ENCODE measurements at places on chromosomes 5 and 9.

- DNase-seq: no peak
Measured at GRCh38 chr5:62486672-62487071, 74.1 kb downstream of the IPO11 start.

GRCh38 chr5:345404-346195 lies 24.1 kb downstream of the AHRR start:
- no peak for DNase-seq

DNA sequence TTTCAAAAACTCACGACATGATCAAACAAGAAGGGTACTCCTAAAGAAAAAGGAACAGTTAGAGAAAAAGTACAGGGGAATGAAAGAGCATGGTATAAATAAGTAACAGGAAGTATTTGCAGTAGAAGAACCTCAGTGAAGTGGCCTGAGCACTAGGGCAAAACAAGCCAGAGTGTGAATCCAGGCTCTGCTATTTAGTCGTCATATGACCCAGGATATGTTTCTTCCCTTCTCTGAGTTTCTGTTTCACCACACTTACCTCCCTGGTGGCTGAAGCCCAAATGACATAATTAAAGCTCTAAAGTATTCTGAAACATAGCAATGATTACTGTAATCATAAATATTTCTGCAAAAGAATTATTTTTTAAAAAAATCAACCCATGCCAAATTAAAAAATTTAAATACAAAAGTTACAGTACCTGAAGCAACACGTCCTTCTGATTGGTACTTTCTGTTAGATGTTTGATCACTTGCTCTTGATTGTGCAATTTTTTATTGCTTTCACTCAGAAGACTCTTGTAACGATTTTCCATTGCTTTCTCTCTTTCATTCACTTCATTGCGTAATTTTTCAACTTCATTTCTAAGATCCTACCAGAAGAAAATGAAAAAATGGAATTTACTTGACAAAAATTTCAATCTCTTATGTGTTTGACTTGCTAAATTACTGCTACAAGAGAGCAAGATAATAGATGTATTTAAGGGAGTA lies 88.9 kb downstream of the CDK5RAP2 start:
- DNase-seq: no peak

DNA sequence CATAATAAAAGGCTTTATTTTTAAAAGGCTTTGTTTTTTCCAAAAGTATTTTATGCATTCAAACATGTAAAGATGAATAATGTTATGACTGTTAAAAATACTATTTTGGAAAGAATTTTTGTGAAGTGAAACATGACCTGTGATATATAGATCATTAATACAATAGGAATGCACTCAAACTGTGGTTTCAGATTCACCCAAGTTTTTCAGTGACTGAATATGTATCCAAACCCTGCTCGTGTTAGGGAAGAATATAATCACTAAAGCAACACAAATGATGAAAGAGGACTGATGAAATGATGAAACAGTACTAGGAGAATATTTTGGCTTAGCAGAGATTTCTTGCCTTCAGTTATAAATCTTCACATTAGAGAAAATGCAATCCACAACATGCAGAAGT lies 278.0 kb downstream of the ADAMTS6 start:
- no peak for DNase-seq

- no peak for DNase-seq
Measured at GRCh38 chr5:15064396-15064795, 192.8 kb upstream of the ANKH start.

DNA sequence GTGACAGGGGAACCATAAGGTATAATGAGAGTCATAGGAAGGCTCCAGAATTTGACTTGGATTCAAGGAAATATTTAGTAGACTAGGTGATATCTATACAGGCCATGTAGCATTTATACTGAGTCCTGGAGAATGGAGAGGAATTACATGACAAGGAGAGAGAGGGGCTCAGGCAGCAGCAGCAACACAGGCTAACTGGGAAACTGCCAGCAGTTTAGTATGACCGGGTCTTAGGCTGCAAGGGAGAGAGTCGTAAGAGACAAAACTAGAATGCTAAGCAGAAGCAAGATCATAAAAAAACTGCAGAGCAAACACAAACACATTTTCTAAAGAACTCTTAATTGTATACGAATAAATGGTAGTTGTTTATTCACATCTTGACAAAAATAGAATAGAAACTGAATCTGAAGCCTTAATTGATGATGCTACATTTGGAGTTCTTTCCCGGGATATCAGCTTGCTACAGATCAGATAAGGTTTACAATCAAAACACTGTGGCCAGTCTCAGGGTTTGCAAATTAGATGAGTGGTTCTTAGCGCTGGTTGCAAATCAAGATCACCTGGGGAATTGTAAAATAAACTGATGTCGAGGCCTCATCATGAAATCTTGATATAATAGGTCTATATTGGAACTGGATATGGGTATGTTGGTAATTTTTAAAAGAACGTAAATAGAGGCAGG lies 480.0 kb upstream of the C9orf72 start:
- DNase-seq: no peak

DNA sequence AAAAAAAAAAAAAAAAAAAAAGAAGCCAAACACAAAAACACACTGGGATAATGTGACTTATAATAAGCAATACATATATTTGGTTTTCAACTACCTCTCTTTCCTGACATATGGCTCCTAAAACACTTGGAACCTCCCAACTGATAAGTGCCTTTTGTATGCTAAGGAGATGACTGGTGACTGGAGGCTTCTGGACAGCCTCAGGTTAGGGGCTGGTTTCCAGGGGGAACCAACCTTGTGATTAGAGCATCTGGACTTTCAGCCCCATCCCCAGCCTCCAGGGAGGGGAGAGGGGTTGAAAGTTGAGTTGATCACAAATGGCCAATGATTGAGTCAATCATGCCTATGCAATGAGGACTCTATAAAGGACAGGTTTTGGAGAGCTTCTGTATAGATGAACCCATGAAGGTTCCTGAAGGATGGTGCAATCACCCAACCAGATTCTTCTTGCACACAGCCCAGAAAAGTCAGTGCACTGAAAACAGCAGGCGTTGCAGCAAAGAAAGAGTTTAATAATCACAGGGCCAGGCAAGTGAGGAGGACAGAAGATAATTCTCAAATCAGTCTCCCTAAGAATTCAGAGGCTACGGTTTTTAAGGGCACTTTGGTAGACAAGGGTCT lies 276.7 kb downstream of the AUH start:
- DNase-seq: no peak

DNA sequence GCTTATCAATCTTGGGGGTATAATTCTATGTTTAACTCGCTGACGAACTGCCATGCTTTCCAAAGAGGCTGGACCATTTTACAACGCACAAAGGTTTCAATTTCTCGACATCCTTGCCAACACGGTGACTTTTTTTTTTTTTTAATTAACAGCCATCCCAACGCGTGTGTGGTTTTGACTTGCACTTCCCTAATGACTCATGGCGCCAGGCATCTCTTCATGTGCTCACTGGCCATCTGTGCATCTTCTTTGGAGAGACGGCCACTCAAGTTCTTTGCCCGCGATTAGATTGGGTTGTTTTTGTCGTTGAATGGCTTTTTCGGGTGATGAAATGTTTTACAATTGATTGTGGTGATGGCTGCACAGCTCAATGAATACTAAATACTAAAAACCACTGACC lies 12.5 kb upstream of the CARD9 start:
- DNase-seq: no peak

DNA sequence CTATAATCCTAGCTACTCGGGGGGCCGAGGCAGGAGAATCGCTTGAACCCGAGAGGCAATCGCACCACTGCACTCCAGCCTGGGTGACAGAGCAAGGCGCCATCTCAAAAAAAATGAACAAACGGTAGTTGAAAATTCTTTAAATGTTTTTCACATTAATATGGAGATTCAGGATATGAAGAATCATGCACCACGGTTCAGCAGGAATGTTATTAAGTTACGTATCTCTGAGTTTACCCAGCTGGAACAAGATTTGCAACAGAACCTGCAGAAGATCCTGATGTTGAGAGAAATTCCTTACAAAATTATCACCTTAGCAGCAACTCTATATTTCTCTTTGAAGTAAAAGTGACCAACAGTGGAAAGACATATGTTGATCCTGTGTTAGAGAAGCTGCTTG lies 10.0 kb downstream of the PCDHGA12 start:
- DNase-seq: no peak

GRCh38 chr9:91898451-91899218 lies 51.4 kb downstream of the ROR2 start:
- DNase-seq: no peak

- no peak for DNase-seq
Measured at GRCh38 chr9:77531400-77531799, 116.7 kb downstream of the GNA14 start.

DNA sequence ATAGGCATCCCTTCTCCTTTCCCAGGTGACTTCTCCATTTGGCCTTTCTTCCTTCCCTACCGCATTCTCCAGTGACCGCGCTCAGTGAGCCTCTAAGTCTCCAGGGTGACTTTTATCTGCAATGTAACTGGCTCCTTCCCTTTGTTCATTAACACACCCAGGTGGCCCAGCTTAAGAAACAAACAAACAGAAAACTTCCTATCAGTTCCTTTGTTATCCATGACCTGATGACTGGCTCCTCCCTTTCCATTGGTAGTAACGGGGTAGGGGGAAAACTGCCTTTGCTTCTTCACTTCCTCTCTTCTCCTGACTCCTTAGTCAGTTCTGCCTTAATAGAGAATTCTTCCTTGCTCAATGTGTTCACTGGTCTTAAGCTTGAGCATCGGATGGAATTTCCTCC lies 7.0 kb upstream of the SH3GL2 start:
- no peak for DNase-seq

- DNase-seq: no peak
Measured at GRCh38 chr5:89759802-89760201, 649.8 kb downstream of the CETN3 start.

GRCh38 chr9:109868722-109869121 lies 88.7 kb downstream of the PALM2AKAP2 start:
- no peak for DNase-seq

DNA sequence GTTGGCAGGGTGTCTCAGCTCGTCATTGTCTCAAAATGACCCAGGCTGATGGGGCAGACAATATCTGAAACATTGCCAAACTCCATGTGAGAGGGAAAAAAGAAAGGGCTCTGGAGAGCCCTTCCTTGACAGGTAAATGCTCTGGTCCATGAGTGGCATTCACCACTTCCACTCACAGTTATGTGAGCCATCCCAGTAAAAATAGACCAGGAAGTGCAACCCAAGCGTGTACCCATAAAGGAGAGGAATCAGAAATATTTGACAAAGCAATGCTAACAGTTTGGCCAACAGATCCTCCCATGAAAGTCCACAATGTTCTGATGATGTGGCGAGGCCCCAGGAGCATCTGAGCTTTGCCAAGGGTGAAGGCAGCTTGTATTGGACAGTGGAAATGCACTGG lies 49.4 kb downstream of the ASTN2 start:
- DNase-seq: no peak

- DNase-seq: no peak
Measured at GRCh38 chr9:135551456-135551855, 5.5 kb downstream of the OBP2A start.

- DNase-seq: no peak
Measured at GRCh38 chr5:150640311-150641005, at the start of gene SYNPO. TSS of gene SYNPO (plus strand) at chr5:150640660. CDS start at chr5:150648276, 7,616 bp downstream.

DNA sequence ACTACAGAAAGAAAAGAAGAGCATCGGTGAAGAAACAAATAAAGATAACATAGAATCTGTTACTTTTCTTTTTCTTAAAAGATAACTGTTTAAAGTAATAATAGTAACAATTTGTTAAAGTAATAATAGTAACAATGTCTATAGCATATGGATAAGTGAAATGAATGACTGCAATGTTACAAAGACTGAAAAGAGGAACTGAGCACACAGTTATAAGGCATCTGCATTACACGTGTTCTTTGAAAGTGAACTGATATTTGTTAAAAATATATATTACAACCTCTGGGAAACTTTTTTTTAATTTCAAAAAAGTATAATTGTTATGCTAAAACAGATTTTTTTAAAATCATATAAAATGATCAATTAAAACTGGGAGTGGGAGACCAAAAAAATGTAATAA lies 88.4 kb upstream of the FST start:
- DNase-seq: no peak

DNA sequence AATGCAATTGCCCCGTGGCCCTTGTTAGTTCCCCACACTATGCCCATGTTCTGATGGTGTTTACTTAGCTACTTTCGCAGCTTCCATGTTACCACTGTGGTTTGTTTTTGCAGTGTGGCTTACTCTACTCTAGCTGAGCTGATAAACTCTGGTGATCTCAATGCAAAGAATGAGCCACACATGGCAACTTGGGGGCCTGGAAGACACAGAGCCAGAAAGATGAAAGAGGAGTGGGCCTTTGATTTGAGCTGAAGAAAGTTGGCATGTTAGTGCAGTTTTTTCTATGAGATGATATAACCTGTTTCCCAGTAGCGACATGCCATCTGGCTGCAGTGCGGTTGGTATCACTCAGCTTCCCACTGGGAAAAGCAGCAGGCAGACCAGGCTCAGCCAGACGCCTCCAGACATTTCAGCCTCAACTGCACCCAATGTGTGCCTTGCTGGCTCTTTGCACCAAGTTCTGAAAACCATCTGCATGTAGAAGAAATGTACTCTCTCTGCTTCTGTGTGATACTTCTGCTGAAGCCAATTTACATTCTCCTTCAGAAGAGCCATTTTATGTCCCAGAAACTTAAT lies 329.4 kb downstream of the ARHGEF28 start:
- no peak for DNase-seq

GRCh38 chr5:128384068-128384467 lies 154.0 kb downstream of the FBN2 start:
- no peak for DNase-seq

GRCh38 chr9:124454791-124455443 lies 4.7 kb downstream of the ADGRD2 start:
- DNase-seq: no peak

DNA sequence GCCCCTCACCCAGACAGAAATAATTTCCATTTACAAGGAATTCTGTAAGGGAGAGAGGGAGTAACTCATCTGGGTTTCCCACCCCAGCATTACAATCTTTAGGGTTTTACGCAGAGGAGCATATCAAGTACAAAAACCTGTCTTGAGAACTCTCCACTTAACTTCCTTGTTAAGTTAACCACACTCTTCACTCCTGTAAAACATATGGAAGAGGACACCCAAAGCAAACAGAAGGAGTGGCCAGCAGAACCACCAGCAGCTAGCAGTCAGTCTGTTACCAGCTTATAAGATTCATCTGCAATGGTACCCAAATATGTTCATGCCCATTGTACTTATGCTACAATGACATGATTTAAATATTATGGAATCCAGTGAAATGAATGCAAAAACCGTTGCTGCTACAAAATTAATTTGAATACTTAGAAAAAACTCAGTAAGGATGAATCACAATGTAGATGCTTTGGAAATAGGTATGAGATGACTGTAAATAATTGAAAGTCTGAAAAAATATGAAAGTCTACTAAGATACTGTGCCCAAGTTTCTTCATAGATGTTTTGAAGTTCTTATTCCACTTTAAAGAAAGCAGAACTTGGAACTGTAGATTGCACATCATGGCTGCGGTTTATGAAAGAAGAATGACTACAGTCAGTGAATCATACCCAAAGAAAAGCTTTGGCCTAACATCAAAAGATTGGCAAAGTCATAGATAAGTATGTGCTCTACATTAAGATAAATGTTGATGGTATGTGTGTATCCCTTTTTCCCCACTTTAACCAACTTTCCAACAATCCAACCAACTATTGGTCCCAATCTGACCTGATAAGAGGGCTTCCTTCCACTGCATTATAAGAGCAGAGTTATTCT lies 233.6 kb downstream of the ACTL7B start:
- no peak for DNase-seq
